ENCODE measurements at places on chromosomes 4 and X.

- DNase-seq: no peak
Observed at GRCh38 chr4:155173371-155173770, 35.1 kb upstream of the NPY2R start.

- no peak for DNase-seq
Observed at GRCh38 chr4:37663552-37663951, 22.6 kb downstream of the RELL1 start.

DNA sequence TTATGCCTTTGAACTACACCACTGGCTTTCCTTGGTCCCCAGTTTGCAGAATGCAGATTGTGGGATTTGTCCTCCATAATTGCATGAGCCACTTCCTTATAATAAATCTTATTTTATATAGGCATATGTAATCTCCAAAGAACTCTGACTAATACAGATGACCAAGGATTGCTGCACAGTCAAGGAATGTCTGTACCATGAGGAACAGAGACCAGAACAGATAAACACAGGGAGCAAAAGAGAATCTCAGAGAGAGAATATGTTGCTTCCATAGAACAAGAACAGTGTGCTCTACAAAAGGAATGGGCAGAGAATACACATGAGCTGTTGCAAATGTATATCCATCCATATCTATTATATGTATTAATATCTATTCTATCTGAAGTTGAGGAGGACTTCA, 111.1 kb downstream of the ADRA2C start:
- no peak for DNase-seq

DNA sequence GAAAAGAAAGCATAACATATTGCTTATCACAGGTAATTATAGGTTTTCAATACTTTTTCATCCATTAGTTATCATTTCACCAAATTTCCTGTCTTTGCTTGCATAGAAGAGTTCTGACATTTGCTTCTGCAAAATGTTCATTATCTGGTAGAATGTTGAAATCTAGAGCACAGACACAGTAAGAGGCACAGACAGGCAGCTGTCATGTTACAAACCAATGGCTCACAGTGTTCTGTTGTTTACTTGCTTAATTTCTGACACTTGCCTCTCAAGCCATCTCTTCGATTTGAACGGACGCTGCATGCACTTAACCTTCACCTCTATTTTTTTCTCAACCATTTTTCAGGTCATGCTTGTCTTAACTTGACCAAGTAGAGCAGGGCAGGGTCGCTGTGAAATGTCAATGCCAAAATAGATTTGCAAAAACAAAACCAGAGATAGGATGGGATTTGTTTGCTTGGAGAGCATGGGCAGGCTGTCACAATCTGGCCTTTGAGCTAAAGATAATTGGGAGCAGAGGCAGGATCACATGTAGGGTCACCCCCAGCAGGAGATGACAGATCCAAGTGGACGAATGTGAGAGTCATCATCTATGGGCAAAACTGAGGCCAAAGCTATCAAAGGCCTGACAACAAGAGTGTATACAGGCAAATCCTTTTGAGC, 292.3 kb downstream of the SMARCA1 start:
- peak; percentile 81 for DNase-seq

DNA sequence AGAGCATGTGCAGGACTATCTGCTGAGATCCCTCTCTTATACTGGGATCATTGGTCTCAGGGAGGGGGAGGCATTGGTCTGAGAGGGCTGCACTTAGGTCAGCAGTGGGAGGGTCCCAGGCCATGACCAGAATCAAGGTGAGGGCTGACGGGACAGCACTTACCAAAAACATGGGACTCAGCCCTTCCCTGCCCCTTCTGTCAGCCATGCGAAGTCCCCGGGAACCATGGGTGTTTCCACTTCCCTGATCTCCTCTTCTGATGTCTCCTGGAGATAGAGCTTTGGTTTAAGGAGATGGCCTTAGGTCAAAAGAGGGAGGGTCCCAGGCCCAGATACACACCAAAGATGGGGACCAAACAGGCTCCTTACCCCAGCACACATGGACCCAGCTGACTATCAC, 12.9 kb upstream of the HSFX1 start:
- DNase-seq: no peak
